Lung (tissue), 17 donors: ENCODE measurements at places on chromosomes 3 and 15. TPM values are rescaled to one million over a fixed set of nuclear protein-coding genes. Genes with fewer than 3 reads are reported as not detected.

- H3K27ac ChIP-seq: no peak overlapping the region
- no peak for DNase-seq
- H3K36me3 ChIP-seq: no peaks in the 10 kb centered on the region
- H3K27me3 ChIP-seq: no peaks in the 10 kb centered on the region
Observed at GRCh38 chr3:72474775-72475174, 373.5 kb downstream of the SHQ1 start.

GRCh38 chr15:28002136-28002861, 96.8 kb downstream of the OCA2 start:
- H3K4me3 ChIP-seq: no peak overlapping the region
- no peak for DNase-seq
- peaks cover 3% of the 10 kb centered on the region for H3K36me3 ChIP-seq
- no peaks in the 10 kb centered on the region for H3K4me1 ChIP-seq
- no peak overlapping the region for H3K27ac ChIP-seq

DNA sequence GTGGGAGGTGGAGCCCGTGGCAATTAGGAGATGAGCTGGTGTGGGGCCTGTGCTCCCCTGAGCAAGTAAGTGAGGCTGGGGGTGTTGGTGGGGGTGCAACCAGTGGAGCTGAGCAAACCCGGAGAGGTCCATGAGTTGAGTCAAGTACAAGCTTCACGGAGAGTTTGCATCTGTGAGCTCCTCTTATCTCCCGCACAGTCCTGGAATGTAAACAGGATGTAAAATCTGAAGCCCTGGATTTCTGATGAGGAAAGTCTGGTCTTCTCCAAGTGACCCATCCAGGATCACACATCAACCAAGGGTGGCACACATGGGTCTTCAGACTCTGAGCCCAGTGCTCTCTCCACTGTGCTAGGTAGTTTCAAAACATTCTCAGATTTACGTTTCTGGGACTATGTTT, 67.8 kb downstream of the LSM3 start:
- peak; percentile 37 for DNase-seq
- H3K27ac ChIP-seq: no peak overlapping the region
- no peak overlapping the region for H3K4me3 ChIP-seq

DNA sequence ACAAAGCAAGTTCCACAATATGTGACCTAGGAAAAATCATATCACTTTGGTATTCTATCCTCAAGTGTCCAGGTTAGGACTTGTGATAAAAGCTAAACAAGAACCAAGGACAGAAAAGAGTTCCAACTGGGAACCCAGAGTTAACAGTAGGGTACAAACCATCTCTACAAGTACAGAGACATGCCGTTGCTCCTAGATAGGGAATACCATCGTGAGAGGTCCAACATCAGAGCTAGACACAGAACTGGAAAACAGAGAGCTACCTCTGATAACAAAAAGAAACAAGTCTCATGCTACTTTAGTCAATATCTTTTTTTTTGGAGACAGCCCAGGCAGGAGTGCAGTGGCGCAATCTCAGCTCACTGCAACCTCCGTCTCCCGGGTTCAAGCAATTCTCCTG, 37.8 kb downstream of the SMARCC1 start:
- no peak for DNase-seq
- H3K27me3 ChIP-seq: no peaks in the 10 kb centered on the region
- no peak overlapping the region for H3K4me3 ChIP-seq
- H3K27ac ChIP-seq: no peak overlapping the region

GRCh38 chr3:116391296-116392201, 53.7 kb downstream of the LSAMP start:
- H3K27me3 ChIP-seq: no peaks in the 10 kb centered on the region
- no peak overlapping the region for H3K27ac ChIP-seq
- peaks cover 3% of the 10 kb centered on the region for H3K36me3 ChIP-seq
- DNase-seq: no peak
- H3K4me3 ChIP-seq: no peak overlapping the region
- H3K4me1 ChIP-seq: no peaks in the 10 kb centered on the region

- H3K36me3 ChIP-seq: no peaks in the 10 kb centered on the region
- H3K4me1 ChIP-seq: no peaks in the 10 kb centered on the region
- H3K27ac ChIP-seq: no peak overlapping the region
- H3K4me3 ChIP-seq: no peak overlapping the region
- H3K27me3 ChIP-seq: no peaks in the 10 kb centered on the region
Observed at GRCh38 chr3:145326666-145327065, 834.3 kb downstream of the PLOD2 start.

- H3K27ac ChIP-seq: no peak overlapping the region
- H3K4me1 ChIP-seq: peaks cover 2% of the 10 kb centered on the region
- H3K4me3 ChIP-seq: no peak overlapping the region
- H3K36me3 ChIP-seq: no peaks in the 10 kb centered on the region
- no peaks in the 10 kb centered on the region for H3K27me3 ChIP-seq
Observed at GRCh38 chr15:81819924-81820635, 225.7 kb downstream of the MEX3B start.

DNA sequence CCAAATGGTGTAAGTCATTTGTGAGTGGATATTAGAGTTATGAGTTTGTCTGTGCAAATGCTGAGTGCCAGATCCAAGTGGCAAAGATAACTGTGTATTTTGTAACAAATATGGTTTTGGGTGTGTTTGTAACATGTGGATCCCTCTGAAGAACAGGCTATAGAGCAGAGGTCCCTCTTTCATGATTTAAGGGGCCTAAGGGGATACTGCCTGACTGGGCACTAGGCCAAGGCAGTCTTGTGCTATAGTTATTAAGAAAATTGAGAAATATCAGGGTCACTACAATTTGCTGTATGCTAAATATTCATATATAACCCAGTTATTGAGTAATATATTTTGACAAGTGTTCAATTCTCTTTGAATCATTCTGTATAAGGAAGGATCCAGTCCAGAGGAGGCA, 555.6 kb upstream of the RGMA start:
- no peaks in the 10 kb centered on the region for H3K36me3 ChIP-seq
- no peak overlapping the region for H3K4me3 ChIP-seq
- H3K27me3 ChIP-seq: no peaks in the 10 kb centered on the region
- no peak overlapping the region for H3K27ac ChIP-seq

GRCh38 chr3:181699171-181699903, 12.4 kb upstream of the SOX2 start:
- H3K4me1 ChIP-seq: peaks cover 11% of the 10 kb centered on the region
- peak; percentile 12 for DNase-seq
- no peaks in the 10 kb centered on the region for H3K36me3 ChIP-seq
- H3K27me3 ChIP-seq: peaks cover 85% of the 10 kb centered on the region
- H3K27ac ChIP-seq: no peak overlapping the region
- no peak overlapping the region for H3K4me3 ChIP-seq

Gene UQCC5
- polyA plus RNA-seq: 19.7 TPM
